ENCODE measurements at places on chromosomes 3 and 15.

DNA sequence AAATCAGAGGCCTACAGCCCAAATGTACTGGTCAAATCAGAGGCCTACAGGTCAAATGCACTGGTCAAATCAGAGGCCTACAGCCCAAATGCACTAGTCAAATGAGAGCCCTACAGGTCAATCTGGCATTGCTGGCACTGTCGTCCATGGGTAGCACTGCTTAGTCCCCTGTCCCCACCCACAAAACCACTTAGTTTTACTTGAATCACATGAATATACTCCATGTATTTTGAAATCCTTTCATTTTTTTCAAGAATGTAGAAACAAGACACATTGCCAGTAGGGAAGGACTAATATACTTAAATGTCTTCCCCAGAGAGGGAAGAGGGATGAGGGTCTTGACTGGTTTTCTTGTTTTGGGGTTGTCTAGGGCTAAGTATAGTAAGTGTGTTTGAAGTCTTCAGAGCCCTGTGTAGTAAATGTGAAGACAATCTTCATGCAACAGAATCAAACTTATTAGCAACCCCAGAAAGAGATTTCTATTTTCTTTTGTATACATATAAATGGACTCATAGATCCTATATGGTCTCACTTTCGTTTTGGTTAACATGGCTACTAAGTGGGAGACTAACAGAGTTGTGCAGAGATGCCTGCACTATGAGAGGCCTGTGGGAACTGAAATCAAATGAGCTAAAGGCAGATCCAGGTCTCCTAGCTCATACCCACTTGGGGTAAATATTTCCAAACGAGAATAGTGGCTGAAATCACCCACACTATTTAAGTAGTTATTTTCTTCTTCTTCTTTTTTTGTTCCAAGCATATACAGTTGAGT, 38.3 kb upstream of the DCUN1D1 start:
- DNase-seq = no peak

DNA sequence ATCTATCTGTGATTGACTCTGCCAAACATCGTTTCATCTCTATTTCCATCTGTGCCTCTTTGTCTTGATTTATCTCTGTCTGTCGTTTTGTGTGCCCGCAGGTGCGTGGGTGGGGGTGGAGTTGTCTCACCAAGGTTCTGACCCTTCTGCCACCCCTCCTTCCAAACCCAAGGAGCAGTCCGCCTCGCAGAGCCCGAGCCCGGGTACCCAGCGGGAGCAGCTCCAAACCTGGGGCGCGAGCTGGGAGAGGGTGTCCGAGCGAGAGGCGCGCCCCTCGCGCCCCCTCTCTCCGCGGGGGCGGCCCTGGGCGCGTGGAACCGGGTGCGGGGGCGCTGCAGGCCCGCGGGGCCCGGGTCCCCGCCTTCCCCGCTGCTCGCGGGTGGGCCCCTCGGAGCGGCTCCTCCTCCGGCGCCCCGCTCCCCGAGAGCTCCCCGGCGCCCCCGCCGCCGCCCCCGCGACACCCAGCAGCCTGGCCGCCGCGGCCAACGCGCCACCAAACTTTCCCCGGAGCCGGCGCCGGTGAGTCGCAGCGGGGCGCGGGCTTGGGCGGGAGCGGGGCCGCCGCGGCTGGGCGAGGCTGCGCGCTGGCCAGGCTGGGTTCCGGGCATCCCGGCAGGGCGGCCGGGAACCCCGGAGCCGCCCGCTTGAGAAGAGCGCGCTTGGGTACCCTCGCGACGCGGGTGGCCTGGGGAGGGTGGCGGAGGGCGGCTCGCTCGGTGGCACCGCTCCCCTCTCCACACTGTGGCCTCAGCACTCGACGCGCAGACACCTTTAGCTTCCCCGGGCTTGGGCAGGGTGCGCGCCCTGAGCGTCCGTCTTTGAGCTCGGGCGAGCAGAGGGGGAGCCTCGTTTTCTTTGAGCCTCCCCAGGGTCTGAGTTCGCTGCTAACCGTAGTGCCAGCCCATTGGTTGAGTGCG, at the start of gene HRH1:
Gene HRH1 (plus strand): TSS at position 458 of the 917 bp plus-strand sequence. CDS start 104,545 bp downstream, outside the sequence.
- no peak for DNase-seq

DNA sequence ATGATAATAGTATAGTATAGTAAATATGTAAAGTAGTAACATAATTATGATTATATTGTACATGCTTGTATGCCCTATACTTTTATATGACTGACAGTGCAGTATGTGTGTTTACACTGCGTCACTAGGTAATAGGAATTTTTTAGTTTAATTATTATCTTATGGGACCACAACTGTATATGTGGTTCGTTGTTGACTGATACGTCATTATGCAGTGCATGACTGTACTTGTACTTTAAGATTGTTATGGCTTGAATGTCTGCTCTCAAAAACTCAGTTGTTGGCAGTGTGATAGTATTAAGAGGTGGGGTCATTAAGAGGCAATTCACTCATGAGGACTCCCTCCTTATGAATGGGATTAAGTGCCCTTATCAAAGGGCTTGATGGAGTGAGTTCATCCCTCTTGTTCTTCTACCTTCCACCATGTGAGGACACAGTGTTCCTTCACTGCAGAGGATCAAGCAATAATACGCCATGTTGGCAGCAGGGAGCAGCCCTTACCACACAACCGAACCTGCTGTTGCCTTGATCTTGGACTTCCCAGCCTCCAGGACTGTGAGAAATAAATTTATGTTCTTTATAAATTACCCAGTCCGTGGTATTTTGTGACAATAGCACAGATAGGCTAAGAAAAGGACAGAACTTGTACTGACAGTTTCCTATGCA, 152.2 kb downstream of the NEK11 start:
- no peak for DNase-seq

GRCh38 chr3:180267202-180267843, 230.6 kb upstream of the PEX5L start:
- DNase-seq = no peak

- no peak for DNase-seq
Observed at GRCh38 chr3:155428563-155428962, 135.1 kb upstream of the STRIT1 start.

- no peak for DNase-seq
Observed at GRCh38 chr15:63250312-63250965, 27.0 kb upstream of the APH1B start.

DNA sequence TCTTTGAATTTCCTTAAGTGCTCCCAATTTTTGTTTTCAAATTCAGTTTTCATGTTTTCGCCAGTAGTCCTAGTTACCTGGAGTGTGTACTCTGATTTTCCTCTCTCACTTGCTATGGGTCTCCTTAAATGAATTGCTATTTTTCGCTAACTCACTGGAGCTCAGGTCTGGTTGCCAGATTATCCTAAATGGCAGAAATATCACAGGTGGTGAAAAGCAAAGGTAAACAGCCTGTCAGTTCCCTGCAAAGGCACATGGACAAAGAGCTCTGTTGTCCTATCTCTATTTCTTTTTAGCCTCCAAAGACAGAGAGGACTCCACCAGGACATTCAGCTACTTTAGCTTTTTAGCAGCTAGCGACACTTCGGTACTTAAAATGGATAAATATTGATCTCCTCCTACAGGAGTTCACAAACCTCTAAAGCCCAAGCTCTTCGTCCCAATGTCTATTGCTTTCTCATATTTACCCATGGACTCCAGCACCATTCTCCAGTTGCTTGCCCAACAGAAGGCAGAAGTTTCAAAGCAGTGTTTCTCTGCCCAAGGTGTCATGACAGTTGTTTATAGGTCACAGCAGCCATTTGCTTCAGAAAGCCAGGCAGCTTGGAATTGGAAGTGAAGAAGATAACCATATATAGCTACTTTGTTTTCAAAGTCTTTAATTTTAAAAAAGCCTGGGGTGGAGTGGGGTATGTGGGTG, 12.3 kb downstream of the ZBTB20 start:
- no peak for DNase-seq
